Endodermal cell (in vitro differentiated cells): ENCODE measurements at places on chromosomes 2 and 18. TPM values are rescaled to one million over a fixed set of nuclear protein-coding genes. Genes with fewer than 3 reads are reported as not detected.

DNA sequence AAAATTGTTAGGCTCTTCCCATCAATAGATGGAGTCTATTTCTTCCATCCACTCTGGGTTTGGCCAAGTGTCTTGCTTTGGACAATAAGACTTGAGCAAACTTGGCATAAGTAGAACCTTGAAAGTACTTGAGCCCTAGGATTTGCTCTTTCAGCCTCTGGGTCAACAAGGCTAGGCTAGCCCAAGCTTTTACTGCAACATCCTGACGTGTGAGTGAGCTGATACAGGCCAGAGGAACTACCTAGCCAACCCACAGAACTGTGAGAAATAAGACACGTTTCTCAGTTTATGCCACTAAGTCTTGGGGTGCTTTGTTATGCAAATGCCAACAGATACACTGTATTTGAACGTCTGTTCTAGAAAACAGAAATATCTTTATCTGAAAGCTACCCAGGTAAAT, 71.9 kb downstream of the LRP2 start:
- no peak for DNase-seq
- no peak overlapping the region for H3K4me3 ChIP-seq
- H3K4me1 ChIP-seq = peaks cover 17% of the 10 kb centered on the region
- no peaks in the 10 kb centered on the region for H3K27me3 ChIP-seq
- no peaks in the 10 kb centered on the region for H3K36me3 ChIP-seq

- H3K27ac ChIP-seq = no peak overlapping the region
- peak; percentile 64 for DNase-seq
- H3K4me3 ChIP-seq = peak overlapping the region; percentile 77
- H3K4me1 ChIP-seq = peaks cover 13% of the 10 kb centered on the region
- no peaks in the 10 kb centered on the region for H3K27me3 ChIP-seq
Observed at GRCh38 chr2:74373221-74373676, 6.9 kb downstream of the DCTN1 start.

DNA sequence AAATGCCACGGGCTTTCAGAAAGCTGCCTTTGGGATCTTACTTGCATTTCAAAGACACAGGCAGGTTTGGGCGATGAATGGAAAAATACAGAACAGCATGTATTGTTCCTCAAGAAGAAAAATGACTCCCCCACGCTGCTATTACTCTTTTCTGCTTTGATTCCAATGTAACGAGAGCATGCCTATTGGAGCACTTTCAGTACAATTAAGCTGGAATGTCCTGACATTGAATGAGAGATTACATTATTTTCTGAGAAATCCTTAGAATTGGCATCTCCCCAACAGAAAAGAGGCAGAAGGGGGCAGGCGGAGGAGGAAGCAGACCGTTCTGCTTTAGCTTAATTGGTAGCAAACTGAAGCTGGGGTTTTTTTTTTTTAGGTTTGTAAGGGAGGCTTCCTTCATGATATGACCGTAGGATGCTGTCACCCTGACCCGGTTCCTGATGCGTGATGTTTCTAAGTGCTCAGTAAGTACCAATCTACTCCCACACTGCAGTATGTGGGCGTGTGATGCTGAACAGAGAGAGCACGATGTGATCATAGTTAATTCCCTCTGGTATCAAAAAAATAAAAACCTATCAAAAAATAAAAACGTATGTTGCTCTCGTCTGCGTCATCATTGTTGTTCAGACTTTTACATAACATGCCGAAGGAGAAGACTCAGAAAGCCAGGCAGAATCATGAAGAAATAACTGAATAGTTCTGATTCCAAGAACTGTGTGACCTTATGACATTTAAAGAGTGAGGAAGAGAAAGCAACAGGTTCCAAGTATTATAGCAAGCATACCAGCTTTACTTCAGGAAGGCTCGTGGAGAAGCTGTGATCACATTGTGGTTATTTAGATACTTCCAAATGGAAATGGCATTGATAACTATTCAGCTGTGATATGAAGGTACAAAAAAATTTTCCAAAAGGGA, 40.5 kb downstream of the LONRF2 start:
- no peak for DNase-seq
- H3K36me3 ChIP-seq = no peaks in the 10 kb centered on the region
- no peak overlapping the region for H3K27ac ChIP-seq
- H3K4me3 ChIP-seq = no peak overlapping the region
- no peaks in the 10 kb centered on the region for H3K27me3 ChIP-seq

DNA sequence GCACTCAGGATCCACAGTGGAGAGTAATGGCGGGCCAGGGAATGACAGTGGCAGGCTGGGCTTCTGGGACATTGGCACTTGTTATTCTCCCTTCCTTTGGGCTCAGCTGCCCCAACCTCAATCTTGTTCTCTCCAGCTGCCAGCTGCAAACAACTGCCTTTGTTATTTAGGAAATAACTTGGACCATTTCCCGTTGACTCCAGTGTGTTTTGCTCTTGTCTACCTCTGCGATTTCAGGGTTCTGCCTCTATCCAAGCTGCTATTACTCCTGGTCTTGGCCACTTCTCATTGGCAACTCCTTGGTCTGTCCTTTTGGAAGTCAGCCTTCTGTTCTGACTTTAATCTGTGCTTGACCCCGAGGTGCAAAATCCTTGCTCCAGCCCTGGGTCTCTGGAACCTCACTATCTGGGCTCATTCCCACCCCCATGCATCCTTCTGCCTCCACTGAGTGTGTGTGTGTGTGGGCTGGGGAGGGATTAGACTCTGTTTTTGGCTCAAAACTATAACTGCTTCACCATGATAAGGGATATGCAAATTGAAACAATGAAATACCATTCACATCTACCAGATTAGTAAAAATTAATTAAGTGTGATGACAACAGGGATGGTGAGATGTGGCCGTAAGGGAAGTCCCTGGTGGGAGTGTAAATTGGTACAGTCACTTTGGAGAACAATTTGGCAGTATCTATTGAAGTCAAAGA, 134.1 kb upstream of the CXCR4 start:
- no peak for DNase-seq
- H3K27ac ChIP-seq = no peak overlapping the region
- peaks cover 5% of the 10 kb centered on the region for H3K4me1 ChIP-seq
- H3K27me3 ChIP-seq = no peaks in the 10 kb centered on the region
- H3K36me3 ChIP-seq = no peaks in the 10 kb centered on the region

Gene KIF3C
- total RNA-seq = 42.9 and 43.9 TPM in 2 replicates

DNA sequence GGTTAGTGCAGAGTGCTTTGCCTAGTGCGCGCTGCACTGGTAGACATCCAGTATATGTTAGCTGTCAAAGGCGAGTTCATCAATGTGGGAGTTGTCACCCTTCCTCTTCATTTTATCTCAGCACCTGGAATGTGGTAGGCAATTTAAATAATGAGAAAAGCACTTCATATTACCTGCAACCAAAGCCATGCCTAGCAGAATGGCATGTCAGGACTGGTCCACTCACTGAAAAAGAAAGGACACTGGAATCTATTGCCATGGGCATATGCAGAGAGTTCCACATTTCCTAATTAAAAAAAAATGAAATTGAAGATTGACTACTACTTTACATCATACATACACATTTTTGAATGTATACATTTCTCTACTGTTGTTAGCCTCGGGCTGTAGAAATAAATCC, 139.6 kb downstream of the PAX3 start:
- no peak overlapping the region for H3K4me3 ChIP-seq
- no peak overlapping the region for H3K27ac ChIP-seq
- H3K36me3 ChIP-seq = no peaks in the 10 kb centered on the region
- DNase-seq = no peak

GRCh38 chr2:152598975-152599759, 118.1 kb downstream of the PRPF40A start:
- H3K4me1 ChIP-seq = no peaks in the 10 kb centered on the region
- H3K27me3 ChIP-seq = no peaks in the 10 kb centered on the region

Gene CPS1
- total RNA-seq = 12.5 and 12.9 TPM in 2 replicates

- peaks cover 7% of the 10 kb centered on the region for H3K4me1 ChIP-seq
- H3K27ac ChIP-seq = no peak overlapping the region
- no peak overlapping the region for H3K4me3 ChIP-seq
Observed at GRCh38 chr2:222756951-222757650, 85.6 kb downstream of the MOGAT1 start.

GRCh38 chr2:31255911-31256571, 22.1 kb downstream of the EHD3 start:
- DNase-seq = no peak
- no peaks in the 10 kb centered on the region for H3K27me3 ChIP-seq
- H3K4me3 ChIP-seq = no peak overlapping the region
- H3K36me3 ChIP-seq = peaks cover 23% of the 10 kb centered on the region
- no peak overlapping the region for H3K27ac ChIP-seq
- no peaks in the 10 kb centered on the region for H3K4me1 ChIP-seq

Gene C2orf92
- total RNA-seq = 12.5 to 24.0 TPM (median 17.0 TPM) in 3 replicates

DNA sequence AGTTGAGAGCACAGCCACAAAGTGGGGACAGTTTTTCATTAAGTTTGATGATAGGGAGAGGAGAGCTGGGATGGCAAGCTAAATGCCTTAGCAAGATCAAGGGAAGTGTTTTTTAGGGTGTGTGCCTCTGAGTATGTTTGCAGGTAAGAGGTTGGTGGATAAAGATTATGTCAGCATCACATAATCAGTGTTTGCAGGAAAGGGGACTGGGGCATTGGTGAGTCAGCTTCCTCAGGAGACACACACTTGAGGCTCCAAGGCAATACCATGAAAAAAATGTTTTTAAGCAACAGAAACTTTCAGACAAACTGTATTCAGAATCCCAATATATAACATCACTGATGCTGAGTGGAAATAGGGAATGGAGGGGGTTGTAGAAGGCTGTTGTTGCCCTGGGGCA, 25.4 kb upstream of the DTNB start:
- H3K36me3 ChIP-seq = no peaks in the 10 kb centered on the region
- peaks cover 6% of the 10 kb centered on the region for H3K4me1 ChIP-seq
- H3K4me3 ChIP-seq = no peak overlapping the region
- H3K27ac ChIP-seq = no peak overlapping the region
- DNase-seq = no peak

DNA sequence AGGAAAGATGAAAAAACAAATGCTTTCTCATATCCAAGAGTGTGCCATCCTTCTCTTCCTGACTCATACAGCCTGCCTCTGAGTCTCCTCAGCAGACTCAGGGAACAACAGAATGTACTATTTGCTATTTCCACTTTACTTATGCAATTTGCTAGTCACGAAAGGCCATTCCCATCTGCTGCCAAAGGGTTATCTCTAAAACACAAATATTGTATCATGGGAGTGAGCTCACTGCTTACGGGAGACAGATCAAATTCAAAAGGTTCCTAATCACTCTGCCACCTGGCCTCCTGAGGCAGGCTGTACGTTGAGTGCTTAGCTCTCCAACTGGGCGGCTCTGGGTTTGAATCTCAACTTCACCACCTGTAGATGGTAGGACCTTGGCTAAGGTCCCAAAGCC, 92.0 kb downstream of the GAREM1 start:
- no peaks in the 10 kb centered on the region for H3K4me1 ChIP-seq
- no peak overlapping the region for H3K4me3 ChIP-seq
- H3K36me3 ChIP-seq = no peaks in the 10 kb centered on the region
- no peak overlapping the region for H3K27ac ChIP-seq
- H3K27me3 ChIP-seq = no peaks in the 10 kb centered on the region

Gene BMP10
- total RNA-seq = not detected in 2 replicates
